ENCODE measurements at places on chromosomes 7 and 10. TPM values are rescaled to one million over a fixed set of nuclear protein-coding genes. Genes with fewer than 3 reads are reported as not detected.
A peak's percentile ranks its signal among the peaks of the same experiment; 100 is the strongest.

The FANK1 gene
- 7.8 TPM for polyA plus RNA-seq

The FOXL3 gene
- polyA plus RNA-seq, result not detected

The CFAP43 gene
- 14.8 TPM for polyA plus RNA-seq

The CCDC7 gene
- polyA plus RNA-seq, result 5.5 TPM

The ZNF804B gene
- 0.46 TPM for polyA plus RNA-seq

- no peak for DNase-seq
These were observed 142.3 kb downstream of the PRPF18 start for GRCh38 chr10:13728898-13729535.

- DNase-seq, result peak; percentile 93
These were observed 557 bp upstream of the SP4 start for GRCh38 chr7:21427182-21427870.

- no peak for DNase-seq
These were observed 164.4 kb downstream of the TPK1 start for GRCh38 chr7:144671429-144671828.

- no peak for DNase-seq
These were observed 21.1 kb downstream of the PLAU start for GRCh38 chr10:73931767-73932619.

DNA sequence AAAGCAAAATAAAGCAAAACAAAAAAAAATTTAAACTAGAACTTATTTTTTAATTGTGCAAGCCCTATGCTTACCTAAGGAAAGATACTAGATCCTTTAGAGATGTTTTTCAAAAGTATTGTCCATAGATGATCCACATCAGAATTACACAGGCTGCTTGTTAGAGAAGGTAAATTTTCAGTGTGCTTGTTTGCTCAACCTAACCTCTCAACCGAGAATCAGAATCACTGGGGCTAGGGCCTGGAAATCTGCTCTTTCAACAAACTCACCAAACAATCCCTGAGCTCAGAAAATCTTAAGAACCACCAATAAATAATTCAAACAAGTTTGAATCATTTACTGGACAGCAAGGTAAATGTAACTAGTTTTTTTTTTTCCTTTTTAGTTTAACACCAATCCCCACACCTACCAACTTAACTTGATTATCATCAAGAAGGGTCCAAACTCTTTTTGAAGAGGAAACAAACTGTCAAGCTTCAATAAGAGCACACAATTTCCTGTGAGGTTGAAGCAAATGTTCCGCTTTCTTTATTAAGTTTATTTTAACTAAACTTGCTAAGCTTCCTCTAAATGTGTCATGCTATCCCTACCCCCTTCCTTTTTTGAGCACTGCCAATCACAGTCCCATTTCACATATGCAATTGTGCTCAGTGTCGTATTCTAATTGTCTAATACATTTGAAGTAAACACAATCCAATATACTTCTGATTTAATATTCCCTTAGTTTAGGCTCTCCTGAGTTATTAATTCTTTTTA lies 7.4 kb upstream of the TSPAN33 start:
- DNase-seq, result no peak

- DNase-seq, result no peak
These were observed 16.8 kb upstream of the LARP4B start for GRCh38 chr10:948347-948746.

DNA sequence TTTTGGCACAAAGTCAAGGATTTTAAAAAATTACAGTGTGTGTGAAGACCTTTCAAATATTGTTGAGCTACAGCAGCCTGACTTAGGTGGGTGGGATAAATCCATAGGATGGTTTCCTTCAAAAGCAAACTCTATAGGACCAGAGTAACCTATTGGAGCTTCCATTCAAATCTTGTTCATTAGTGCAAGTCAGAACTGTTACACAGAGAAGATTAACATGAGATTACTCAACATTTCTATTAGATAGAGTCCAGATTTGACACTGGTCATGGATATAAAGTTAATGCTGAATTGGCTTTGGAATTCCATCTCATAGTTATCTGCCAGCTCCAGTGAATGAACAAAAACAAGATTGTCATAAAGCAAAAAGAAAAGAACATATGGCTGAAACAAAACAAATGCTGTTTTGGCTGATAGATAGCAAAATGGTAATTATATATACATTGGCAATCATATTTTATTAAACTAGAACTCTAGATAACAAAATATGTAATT lies 129.6 kb upstream of the SEMA3A start:
- DNase-seq, result no peak

DNA sequence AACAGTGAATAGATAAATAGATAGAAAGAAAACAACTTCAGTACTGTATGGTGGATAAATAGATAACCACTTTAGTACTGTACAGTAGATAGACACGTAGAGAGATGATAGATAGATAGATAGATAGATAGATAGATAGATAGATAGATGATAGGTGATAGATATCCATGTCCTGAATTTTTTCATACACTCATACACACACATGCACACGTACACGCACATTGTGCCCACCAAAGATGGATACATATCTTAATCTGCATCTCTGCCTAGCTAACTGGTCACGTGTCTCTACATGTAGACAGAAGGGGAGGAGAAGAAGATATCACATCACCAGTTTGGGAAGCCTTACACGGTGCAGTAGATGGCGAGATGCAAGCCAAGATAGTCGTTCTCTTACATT lies 99.2 kb downstream of the ARID5B start:
- DNase-seq, result no peak

Measured in right renal cortex interstitium (tissue), 3 donors.